Mesenteric fat pad (tissue), 1 donor: ENCODE measurements at places on chromosomes 1 and 21.

- DNase-seq: no peak
Observed at GRCh38 chr21:33642896-33643657, 776 bp downstream of the ITSN1 start.

DNA sequence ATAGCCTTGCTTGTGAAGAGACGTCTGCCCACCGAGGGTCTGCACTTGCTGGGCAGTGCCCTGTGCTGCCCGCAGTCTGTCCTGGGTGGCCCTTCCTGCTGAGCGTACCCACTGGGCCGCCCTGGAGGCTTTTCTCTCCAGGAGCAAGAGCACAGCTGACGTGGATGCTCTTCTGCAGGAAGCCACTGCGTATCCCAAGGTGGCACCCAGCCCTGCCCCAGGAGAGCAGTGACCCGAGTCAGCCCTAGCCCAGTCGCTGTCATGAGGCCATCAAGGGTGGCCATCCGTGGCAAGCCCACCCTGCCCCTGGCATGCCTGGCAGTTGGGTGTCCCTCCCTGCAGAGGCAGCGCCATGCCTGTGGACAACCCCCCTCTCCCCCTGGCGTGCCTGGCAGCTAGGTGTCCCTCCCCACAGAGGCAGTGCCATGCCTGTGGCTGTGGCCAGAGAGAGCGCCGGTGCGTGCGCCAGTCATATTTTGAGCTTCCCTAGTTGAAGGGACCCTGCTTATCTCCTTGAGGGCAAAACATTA lies 51.3 kb upstream of the COL6A1 start:
- DNase-seq: no peak

DNA sequence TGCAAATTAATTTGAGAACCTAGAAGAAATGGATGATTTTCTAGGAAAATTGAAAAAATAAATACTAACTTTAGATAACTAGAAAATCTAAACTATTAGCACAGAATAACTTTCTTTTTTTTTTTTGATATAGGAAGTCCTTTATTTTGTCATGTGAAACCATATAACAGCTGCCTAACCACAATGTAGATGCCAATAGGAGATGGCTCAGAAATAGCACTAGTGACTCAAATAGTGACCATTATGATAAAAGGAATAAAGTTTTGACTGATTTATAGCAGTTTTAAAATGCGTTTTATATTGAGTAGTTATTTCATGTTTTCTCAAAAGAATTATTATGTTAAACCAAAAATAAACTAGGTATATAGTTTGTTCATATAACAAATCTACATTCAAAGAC lies 158.0 kb upstream of the CACYBP start:
- no peak for DNase-seq

- no peak for DNase-seq
Observed at GRCh38 chr1:168513656-168514404, 30.0 kb downstream of the XCL2 start.

DNA sequence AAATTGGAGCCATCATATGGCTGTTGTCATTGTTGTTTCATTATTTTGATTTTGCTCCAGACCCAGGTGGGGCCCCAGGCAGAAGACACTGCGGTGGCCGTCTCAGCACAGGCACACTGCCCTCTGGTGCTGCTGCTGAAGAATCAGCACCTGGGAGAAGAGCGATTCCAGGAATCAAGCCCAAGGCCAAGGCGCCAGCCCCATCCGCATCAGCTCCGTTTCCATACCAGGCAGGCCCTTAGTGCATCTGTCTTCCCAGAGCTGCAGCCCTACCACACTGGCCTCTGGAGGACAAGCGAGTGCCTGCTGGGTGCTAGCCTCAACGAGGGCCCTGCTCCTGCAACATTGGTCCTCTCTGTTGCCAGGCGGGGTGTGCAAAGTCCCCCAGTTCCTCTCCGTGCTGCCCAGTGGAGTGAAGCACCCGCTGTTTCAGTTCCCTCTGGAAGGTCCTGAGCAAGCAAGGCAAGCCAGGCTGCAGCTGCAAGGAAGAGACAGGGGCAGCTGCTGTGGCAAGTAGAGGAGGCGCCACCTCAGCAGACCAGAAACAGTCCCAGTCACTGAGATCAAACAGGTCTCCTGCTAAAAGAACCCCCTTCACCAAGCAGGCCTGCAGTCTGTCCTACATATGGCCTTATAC lies 5.2 kb downstream of the GRIK3 start:
- DNase-seq: no peak

DNA sequence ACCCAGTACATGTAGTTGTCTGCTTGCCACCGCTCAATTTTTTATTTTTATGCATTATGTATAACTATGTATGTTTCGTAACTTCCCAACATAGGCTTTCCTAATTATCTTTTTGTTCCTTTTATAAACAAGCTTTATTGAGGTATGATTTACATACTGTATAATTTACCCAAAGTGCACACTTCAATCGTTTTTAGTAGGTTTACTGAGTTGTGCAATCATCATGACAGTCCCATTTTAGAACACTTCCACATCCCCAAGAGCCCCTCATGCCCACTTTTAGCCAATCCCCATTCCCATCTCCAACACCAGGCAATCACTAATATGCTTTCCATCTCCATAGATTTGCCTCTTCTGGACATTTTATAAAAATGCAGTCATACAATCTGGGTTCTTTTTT lies 14.3 kb upstream of the SLC1A7 start:
- no peak for DNase-seq

DNA sequence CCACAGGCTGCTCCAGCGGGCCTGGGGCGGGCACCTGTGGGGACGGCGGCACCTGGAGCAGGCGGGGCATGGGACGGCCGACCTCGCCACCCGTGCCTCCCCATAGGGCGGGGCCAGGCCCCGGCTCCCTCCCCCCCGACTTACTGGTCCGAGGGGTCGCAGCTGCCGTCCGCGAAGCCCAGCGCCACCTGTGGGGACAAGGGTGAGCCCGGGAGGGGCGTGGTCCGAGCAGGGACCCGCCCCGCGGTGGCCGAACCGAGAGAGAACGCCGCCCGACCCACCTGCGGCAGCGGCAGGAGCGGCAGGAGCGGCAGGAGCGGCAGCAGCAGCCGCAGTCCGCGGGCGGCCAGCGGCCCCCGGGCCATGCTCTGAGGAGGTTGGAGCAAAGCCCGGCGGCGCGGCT lies at the start of gene TMEM52:
TSS of gene TMEM52 (minus strand) at position 379 of the 403 bp plus-strand sequence. CDS start at position 365, 14 bp downstream.
- no peak for DNase-seq

DNA sequence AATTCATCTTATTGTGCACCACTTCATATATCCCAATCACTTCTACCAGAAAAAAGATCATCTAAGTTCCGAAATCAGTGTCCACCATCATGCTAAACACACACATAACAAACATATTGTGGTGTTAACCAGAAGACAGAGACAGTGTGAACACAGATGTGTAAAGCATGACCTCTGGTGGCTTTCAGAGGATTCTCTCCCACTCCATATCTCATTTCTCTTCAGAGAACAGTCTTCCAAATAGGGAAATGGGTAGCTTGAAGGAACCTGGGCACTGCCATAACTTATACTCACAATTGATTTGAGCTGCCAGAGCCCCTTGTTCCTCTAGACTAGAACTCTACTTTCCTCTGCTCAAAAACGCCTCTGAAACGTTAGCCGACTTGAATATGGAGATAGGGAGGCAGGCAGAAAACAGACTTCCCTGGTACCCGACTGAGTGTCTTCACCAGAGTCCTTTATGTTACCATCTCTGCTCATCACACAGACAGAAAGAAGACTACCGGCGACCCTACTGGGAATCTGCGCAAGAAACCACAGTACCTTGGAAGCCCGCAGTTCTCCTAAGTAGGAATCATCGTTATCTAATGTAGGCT lies 1.8 kb upstream of the ELAPOR1 start:
- DNase-seq: no peak

- DNase-seq: no peak
Observed at GRCh38 chr1:90371448-90371813, 345.7 kb downstream of the BARHL2 start.

DNA sequence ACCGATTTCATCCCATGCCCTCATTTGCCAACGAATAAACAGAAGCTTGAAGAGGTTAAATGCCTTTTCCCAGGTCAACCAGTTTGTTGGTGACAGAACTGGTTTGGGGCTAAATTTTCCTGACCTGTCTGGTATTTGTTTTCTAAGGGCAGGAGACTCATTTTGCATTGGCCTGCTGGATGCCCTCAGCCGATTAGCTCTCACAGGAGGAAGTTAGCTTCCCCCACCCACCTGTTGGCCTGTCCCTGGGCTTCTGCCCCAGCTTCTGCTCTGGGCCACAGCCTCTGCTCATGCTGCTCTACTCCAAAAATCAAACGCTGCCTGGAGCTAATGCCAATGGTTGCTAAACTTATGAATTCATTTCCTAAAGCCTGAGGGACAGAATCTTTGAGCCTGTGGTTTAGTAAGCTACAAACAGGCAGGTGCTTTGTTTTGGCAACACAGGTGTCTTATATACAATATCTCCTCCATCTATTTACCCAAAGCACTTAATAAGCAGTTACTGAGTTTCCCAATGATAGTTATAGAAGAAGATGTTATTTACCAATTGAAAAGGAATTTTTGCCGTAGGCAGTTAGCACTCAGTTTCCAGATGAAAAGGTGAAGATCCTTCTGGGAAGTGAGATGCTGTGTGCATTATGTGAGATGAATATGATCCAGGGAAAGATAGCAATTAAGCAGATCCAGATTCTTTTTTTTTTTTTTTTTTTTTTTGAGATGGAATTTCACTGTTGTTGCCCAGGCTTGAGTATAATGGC lies 82.3 kb downstream of the TM2D1 start:
- no peak for DNase-seq

GRCh38 chr1:172203902-172204301 lies 216.6 kb upstream of the C1orf105 start:
- DNase-seq: no peak

DNA sequence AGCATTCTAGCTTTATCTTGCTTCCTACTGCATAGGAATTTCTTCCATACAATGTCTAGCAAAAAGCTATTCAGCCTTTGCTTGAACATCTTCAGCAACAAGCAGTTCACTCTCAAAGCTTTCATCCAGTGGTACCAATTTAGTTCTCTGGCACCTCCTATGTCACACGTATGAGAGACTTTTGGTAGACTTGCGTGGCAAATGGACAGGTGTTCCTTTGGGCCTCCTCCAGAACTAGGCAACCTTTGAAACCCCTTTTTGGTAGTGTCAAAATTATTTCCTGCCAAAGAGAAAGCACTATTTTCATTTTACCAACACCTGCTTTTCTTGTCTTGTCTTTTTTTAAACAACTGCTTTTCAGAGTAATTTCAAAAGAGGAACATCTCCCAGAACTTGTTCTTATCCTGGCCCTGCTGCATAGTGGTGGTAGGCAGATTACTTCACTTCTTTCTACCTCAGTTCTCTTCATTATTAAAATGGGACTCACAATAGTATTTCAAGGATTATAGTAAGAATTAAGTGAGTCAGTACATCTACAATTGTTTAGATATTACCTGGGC lies 122.4 kb downstream of the MAST2 start:
- no peak for DNase-seq

- no peak for DNase-seq
Observed at GRCh38 chr1:99814373-99814900, 35.7 kb upstream of the AGL start.
